Mesothelial cell of epicardium (in vitro differentiated cells): ENCODE measurements at places on chromosomes 1 and 21. TPM values are rescaled to one million over a fixed set of nuclear protein-coding genes. Genes with fewer than 3 reads are reported as not detected.

SUSD4 gene
- 0.23 to 0.49 TPM (median 0.40 TPM) in 3 replicates for total RNA-seq

PKP1 gene
- total RNA-seq = 0.54 to 0.58 TPM (median 0.57 TPM) in 3 replicates

PRR9 gene
- total RNA-seq = not detected in 3 replicates

LIN28A gene
- 0.09 TPM in 1 of 3 replicates, not detected in the others for total RNA-seq

CHI3L1 gene
- total RNA-seq = 0.13 to 0.32 TPM (median 0.22 TPM) in 3 replicates

SPRR2A gene
- total RNA-seq = not detected in 3 replicates

LMX1A gene
- 0.18 TPM in 1 of 3 replicates, not detected in the others for total RNA-seq

SEMA6C gene
- 14.9 to 15.0 TPM (median 14.9 TPM) in 3 replicates for total RNA-seq

PLA2G4A gene
- total RNA-seq = 10.1 to 12.5 TPM (median 11.8 TPM) in 3 replicates

LAMC1 gene
- total RNA-seq = 164 to 170 TPM (median 168 TPM) in 3 replicates

KIF17 gene
- 0.40 to 0.86 TPM (median 0.44 TPM) in 3 replicates for total RNA-seq

CLDN17 gene
- not detected in 3 replicates for total RNA-seq

GJA8 gene
- not detected in 3 replicates for total RNA-seq

LPAR3 gene
- 0.67 to 1.00 TPM (median 0.99 TPM) in 3 replicates for total RNA-seq

C1orf115 gene
- 1.4 to 1.8 TPM (median 1.7 TPM) in 3 replicates for total RNA-seq

LRRC3 gene
- total RNA-seq = 10.9 to 11.9 TPM (median 11.8 TPM) in 3 replicates

HSPA6 gene
- total RNA-seq = 0.13 to 0.38 TPM (median 0.25 TPM) in 3 replicates

RXFP4 gene
- total RNA-seq = not detected in 3 replicates

RIPPLY3 gene
- total RNA-seq = 0.22 to 0.54 TPM (median 0.38 TPM) in 3 replicates

CHRM3 gene
- 5.4 to 6.9 TPM (median 6.4 TPM) in 3 replicates for total RNA-seq

HS2ST1 gene
- 37.3 to 40.2 TPM (median 37.8 TPM) in 3 replicates for total RNA-seq
